ENCODE measurements at places on chromosomes 3 and 15.

DNA sequence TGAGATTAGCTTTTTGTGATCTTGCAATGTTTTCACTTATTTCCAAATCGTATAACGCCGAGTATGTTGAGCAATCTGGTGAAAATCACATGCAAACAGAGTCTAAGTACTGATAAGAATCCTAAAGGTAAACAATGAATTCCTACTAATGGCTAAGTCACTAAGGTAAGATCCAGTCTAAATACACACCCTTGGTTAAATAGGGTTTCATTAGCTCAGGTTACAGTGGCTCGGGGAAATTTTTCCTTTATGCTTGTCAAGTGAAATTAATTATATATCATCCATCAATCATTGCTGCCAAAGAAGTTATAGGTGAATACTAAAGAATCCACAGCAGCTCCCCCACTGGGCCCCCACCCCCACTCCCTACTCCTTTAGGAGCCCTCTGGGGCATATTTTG lies 139.3 kb downstream of the SOX2 start:
- H3K27ac ChIP-seq: no peak overlapping the region
- no peaks in the 10 kb centered on the region for H3K4me1 ChIP-seq
- no peaks in the 10 kb centered on the region for H3K27me3 ChIP-seq

DNA sequence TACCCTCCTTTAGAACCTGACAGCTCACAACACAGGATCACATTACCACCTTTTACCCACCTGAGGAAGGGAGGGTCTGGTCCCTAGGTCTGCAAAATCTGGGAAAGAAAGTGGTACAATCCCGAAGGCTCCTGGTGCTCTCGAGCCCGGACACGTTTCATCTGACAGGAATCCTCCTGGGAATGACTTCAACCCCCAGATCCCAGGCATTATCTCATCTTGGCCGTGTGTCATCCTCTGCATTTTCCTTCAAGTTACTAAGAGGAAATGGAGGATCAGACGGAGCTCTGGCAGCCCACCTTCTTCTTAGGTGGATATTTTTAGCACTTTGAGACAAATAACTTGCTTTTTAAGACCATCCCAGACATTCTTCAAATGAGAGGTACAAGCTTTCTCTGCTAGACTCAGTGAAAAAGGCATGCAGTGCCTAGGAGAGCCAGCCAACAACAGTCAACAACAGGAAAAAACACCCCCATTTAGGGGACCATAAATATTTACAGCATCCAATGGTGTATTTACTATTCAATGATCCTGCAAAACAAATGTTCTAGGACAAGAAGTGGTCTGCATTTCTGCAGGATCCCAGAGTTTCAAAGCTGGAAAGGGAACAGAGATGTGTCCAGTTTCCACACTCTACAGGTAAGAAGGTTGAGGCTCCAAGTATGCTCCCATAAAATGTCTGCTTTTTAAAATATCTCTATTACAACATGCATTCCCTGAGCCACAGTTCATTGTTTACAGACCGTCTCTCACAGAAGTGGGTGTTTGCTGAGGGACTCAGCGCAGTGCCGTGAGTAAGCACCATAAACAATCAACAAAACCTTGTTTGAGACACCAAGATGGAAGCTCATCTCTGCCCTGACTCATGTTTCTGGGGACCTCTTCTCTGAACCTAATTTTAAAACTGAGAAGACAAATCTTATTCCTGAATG lies 38.3 kb upstream of the ARHGEF3 start:
- no peaks in the 10 kb centered on the region for H3K36me3 ChIP-seq
- H3K27me3 ChIP-seq: no peaks in the 10 kb centered on the region
- no peak overlapping the region for H3K4me3 ChIP-seq
- no peaks in the 10 kb centered on the region for H3K4me1 ChIP-seq
- no peak overlapping the region for H3K27ac ChIP-seq

GRCh38 chr3:72238010-72238691 lies 453.2 kb upstream of the PROK2 start:
- no peak overlapping the region for H3K4me3 ChIP-seq
- no peak overlapping the region for H3K27ac ChIP-seq
- no peaks in the 10 kb centered on the region for H3K27me3 ChIP-seq
- H3K4me1 ChIP-seq: no peaks in the 10 kb centered on the region
- DNase-seq: no peak

DNA sequence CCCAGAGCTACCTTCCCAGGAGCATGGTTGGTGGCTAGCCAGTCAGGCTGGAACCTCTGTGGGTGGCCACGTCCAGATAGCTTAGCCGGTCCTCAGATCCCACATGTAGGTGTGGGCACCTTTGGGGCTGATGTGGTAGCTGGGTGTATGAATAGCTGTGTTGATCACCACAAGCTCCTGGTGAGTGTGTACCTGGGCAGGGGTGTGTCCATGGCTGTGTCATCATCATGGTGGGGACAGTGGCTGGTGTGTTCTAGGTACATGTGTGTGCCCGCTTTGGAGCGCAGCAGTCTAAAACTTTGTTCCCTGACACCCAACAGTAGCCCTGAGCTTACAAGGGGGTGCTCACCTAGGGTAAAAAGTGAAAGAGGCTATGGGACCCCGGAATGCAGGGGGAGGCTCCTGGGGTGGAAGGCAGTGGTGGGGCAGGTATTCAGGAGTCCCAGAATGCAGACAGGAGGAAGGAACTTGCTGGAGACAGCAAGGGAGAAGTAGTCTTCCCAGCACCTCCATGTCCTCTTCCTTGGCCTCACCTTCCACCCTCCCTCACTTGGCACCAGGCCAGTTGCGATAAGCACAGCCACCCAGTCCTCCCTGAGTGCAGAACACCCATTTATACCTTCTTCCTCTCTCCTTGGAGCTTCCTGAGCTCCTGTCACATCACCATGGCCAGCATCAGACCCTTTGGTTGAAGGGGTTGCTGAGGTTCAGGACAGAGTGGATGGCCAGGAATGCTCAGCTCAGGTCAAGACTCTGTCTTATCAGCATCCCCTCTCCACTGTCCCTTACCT lies 1.2 kb downstream of the CISH start:
- peak overlapping the region; percentile 99 for H3K27ac ChIP-seq
- no peak for DNase-seq
- peaks cover 30% of the 10 kb centered on the region for H3K36me3 ChIP-seq
- H3K4me1 ChIP-seq: peaks cover 80% of the 10 kb centered on the region
- H3K4me3 ChIP-seq: peak overlapping the region; percentile 91

DNA sequence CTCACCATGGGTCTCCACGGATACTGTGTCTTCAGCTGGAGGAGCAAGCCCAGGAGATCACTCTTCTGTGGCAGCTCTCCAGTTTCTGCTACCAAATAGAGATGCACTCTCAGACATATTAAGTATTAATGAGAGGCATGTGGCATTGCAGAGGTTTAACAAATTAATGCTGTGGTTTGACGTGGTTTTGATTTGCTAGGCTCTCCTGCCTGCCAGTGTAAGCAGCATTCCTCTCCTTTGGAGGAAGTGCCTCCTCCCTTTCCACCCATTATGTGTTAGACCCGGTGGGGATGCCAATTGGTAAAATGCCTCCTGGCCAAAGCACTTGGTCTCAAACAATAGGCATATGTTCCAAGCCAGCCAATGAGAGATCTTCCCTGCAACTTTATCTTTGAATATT lies 124.8 kb downstream of the MYLK start:
- peaks cover 27% of the 10 kb centered on the region for H3K27me3 ChIP-seq
- H3K4me3 ChIP-seq: no peak overlapping the region
- H3K4me1 ChIP-seq: no peaks in the 10 kb centered on the region
- no peaks in the 10 kb centered on the region for H3K36me3 ChIP-seq
- H3K27ac ChIP-seq: no peak overlapping the region

- no peak for DNase-seq
- no peak overlapping the region for H3K27ac ChIP-seq
- H3K4me1 ChIP-seq: no peaks in the 10 kb centered on the region
- no peak overlapping the region for H3K4me3 ChIP-seq
- peaks cover 19% of the 10 kb centered on the region for H3K27me3 ChIP-seq
- H3K36me3 ChIP-seq: no peaks in the 10 kb centered on the region
These were observed 18.0 kb upstream of the RYR3 start for GRCh38 chr15:33292717-33293307.

All from natural killer cell treated with Interleukin-12 subunit alpha and Interleukin-12 subunit beta and Interleukin-15 and Interleukin-18, amount 100 ng/mL, for 72 hours (primary cell).